ENCODE measurements at places on chromosomes 2 and 18.

- DNase-seq: no peak
Observed at GRCh38 chr2:241379481-241380480, 23.7 kb downstream of the FARP2 start.

DNA sequence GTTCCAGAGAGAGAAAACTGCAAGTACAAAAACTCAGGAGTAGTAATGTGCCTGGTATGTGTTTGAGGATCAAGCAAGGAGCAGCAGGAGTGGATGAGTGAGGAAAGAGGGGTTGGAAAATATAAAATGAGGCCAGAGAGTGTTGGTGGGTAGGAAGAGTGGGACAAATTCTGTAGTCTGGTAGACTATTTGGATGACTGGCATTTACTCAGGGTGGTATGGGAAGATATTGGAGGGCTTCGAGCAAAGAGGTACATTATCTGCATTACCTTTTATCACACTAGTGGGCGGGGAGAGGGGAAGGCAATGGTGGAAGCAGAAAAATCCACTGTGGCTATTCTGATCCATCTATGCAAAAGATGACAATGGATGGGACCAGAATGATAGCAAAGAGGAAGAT is 381.7 kb upstream of the VWC2L start:
- no peak for DNase-seq

DNA sequence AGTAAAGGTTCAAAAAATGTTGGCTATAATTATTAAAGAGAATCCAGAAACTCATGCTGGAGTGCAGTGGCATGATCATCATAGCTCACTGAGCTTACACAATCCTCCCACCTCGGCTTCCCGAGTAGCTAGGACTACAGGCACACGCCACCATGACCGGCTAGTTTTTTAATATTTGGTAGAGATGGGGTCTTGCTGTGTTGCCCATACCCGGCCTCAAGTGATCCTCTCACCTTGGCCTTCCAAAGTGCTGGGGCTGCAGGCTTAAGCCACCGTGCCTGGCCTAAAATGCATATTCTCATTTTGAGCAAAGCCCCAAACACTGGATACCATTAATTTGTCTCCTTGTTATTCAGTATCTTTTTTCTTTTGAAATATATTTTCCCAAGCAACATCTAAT is 32.4 kb downstream of the MEMO1 start:
- DNase-seq: no peak

DNA sequence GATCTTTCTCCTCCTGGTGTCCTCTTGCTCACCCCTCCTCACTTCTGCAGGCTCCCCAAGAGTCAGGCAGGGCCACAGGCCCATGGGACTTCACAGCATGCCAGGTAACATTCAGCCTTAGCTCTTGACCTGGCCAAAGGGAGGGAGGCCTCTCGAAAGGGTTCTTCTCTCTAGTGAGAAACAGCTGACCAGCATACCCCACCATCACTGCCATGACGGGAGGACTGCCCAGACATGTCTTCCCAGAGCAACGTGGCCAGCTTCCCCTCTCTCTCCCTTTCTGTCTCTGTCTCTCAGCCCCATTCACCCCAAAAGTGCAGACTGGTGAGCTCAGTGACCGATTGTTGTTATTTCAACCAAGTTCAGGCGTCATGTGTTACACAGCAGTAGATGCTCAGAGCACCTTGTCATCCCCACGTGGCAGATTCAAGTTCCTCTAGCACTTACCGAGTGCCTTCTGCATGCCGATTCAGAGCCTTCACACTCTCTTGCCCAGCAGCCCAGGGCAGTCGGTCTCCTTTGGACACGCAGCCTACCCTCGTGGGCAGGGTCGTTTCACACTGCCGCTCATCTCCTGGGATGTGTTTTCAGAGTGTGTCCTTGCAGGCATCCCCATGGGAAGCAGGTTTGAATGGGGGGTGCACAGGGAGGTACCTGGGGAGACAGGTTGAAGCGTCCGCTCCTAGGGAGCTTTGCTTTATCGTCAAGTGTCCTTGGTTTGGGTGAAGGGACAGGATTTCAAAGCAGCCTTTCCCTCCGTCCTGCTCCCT is 259.9 kb downstream of the NDUFA10 start:
- no peak for DNase-seq

GRCh38 chr2:73983322-73984202 is 1.1 kb upstream of the TET3 start:
- no peak for DNase-seq

- no peak for DNase-seq
Observed at GRCh38 chr18:32238635-32239268, 48.9 kb downstream of the MEP1B start.

DNA sequence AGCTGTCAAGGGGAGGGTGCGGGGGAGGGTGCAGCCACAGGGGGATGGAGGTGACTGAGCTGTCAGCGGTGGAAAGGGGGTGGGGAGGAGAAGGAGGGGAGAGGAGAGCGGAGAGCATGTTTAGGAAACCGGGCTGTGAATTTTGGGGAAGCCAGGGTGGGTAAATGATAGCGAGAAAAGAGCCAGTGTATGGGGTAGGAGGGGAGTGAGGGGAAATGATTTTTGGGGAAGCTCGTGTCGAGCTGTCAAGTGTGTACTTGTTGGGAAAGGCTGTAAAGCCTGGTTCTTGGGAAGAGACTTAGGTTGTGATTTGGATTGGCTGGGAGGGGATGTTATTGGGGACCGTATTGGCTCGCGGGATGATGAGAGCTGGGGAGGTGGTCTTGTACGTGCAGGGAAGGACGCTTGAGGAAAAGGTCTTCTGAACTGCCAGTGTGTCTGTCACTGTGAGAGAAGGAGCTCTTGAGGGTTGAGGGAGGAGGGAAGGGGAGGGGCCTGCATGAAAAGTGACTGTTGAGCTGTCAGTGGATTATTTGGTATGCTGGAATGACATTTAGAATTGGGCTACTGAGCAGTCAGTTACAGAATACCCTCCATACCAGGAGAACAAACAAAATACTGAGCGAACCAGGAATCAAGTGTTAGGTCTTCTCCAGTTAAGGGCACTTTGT is 1.0 kb downstream of the UBR3 start:
- DNase-seq: no peak

DNA sequence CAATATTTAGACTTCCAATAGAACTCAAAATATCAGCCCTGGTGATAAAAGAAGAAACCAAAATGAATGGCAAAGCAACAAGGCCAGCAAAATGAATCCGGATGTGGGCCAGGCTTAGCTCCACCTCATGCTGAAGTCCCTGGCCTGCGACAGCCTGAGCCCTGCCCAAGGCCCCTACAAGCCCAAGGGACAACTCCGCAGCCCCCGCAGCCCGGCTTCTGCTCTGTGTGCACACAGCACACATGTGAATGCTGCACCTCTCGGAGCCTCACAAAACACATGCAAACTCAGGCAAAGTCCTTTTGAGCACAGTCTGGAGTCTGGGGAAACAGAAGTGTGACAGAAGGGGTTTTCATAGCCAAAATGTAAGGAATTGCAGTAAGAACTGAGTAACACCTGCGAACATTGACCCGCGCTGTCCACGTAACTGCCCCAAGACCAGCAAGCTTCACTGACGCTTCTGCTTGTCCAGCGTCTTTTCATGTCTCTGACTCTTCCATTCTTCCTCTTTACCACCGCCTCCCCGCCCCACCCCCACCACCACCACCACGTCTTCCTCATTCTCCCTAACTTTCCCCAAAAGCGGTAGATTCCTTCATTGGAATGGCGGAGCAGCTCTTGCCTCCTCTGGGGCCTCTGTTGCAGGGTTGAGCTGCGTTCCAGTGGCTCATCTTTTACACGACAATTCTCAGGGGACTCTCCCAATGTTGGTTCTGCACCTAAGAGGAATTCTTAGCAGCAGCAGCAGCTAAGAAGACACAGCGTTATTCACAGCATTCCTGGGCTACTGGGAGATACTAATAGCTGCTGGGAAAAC is 136.4 kb upstream of the COPS8 start:
- DNase-seq: no peak

- DNase-seq: no peak
Observed at GRCh38 chr18:79630281-79631095, 49.1 kb upstream of the CTDP1 start.

DNA sequence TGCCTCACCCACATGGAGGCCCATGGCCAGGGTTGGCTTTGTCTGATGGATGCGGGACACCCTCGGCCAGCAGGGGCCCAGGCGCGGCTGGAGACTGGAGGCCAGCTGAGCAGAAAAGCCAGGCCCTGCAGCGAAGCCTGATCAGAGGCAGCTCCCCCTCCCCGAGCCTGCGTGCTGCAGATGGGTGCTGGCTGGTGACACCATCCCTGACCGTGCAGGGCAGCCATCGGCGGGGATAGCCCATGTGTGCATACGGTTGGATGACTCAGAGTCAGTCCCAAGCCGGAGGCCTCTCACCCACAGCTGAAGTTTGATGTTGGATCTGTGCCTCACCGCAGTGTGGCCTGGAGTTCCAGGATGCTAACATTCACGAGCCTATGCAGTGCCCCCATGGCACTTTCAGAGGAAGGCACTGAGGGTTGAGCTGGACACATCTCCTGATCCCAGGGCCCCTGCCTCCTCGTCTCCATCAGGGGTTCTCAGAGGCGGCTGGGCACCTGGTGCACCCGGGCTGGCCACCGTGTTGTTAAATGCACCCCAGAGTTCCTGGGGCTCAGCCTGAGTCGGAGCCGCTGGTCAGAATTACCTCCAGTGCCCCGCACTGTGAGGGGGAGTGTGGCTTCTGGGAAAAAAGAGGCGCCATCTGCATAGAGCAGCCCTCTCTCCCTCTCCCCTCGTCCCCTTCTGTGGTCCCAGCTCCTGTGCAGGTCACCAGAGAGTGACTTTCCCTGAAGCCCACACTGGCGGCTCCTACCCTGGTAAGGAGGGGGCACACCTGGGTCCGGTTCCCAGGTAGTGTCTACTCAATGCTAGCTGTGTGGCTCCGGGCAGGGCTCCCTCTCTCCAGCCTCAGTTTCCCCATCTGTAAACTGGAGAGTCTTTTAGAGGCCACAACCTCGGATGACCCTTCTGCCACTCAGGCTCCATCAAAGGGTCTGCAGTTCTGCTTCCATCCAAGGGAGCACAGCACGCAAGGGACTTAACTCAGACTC is 19.4 kb upstream of the KIF1A start:
- DNase-seq: no peak

GRCh38 chr2:177334940-177335543 is 57.5 kb upstream of the AGPS start:
- DNase-seq: no peak

- no peak for DNase-seq
Observed at GRCh38 chr18:69408522-69408921, 7.8 kb downstream of the DOK6 start.

GRCh38 chr18:78123926-78124797 is 855.5 kb upstream of the SALL3 start:
- DNase-seq: no peak

GRCh38 chr2:219142329-219142728 is 18.3 kb downstream of the NHEJ1 start:
- DNase-seq: no peak

DNA sequence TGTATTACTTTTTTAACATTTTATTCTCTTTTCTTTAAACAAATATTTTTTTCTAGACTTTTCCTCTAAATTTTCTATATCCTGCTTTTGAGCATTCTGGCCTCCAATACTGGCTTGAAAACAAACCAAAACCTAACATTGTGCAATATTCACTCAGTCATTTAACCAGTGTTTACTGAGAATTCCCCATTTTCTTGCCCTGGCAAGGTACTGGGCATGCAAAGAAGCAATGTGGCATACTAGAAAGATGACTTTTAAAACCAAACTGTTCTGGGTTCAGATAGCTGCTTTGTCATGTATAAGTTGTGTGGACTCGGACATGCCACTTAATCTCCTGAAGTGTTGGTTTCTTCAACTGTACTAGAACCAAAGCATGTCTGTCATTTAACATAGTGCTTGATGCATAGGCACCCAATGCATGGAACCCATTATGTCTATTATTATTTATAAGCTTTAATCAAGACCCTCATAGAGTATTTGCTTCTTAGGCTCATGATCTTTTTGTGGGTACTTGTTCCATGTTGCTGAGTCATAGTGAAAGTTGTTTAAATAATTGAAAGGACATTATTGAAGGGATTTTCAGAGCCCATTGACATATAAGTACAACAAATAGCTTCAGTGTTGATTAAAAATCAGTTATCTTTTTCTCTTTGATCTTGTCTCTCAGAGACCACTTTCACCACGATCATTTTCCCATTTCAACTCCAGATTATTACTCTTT is 185.4 kb upstream of the OSR1 start:
- no peak for DNase-seq

DNA sequence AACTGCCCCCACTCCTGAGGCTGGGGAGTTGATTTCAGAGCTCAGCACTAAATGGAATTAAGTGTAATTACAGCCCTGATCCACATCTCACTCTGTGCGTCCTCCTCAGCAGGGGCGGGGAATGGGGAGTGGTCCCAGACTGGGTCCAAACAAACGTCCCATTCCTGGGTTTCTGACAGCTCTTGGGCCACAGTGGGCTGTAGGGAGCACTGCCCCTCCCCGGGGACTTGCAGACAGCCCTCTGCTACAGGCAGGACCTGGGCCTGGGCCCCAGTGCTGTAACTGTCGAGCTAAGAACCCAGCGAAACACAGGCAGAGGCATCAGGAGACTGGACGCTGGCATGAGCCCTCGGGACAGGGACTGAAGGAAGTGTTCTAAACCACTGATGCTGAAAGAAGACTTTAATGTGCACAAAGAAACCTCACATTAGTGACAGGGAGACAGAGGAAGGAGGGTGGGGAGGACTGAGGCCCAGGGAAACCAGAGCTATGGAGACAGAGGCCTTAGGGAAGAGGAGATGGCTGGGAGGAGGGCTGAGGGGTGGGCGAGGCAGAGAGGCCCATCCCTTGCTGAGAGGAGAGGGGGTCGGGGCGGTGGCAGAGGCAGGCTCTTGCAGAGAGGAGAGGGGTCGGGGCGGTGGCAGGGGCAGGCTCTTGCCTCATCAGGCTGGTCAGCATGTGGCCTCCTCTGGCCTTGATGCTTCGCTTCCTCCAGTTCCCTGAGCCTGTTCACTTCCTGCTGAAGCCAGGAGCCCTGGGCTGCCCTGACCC is 5.8 kb upstream of the SEMA4C start:
- no peak for DNase-seq

- DNase-seq: no peak
Observed at GRCh38 chr2:149221002-149221401, 109.4 kb upstream of the LYPD6 start.

- DNase-seq: no peak
Observed at GRCh38 chr2:6237039-6237660, 545.0 kb downstream of the SOX11 start.

- DNase-seq: no peak
Observed at GRCh38 chr2:217142649-217143266, 282.9 kb upstream of the TNP1 start.

DNA sequence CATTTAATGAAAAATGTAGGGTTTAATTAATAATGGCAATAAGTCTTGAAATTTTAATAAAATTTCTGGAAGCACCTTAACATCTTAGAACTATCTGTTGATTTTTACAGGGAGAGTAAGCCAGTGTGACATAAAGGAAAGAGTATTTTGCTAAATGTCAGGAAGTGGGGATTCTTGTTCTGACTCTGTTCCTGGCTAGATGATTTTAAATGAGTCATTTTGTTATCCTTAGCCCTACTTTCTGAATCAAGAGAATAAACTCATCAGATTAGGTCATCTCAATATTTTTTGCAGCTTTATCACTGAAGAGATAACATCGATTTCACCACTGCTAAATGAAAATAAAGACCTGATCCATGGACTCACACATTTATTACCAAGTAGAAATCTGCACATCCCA is 377.5 kb upstream of the CYRIA start:
- no peak for DNase-seq

- DNase-seq: no peak
Observed at GRCh38 chr2:95343429-95344214, 46.5 kb downstream of the KCNIP3 start.

- DNase-seq: no peak
Observed at GRCh38 chr18:7946734-7947377, 379.7 kb downstream of the PTPRM start.

GRCh38 chr2:69387770-69388481 is 899 bp upstream of the GFPT1 start:
- DNase-seq: no peak

Data from right renal pelvis (tissue), 4 donors.